Smooth muscle cell of the brain vasculature (primary cell): ENCODE measurements at places on chromosomes 6 and 20.
A peak's percentile ranks its signal among the peaks of the same experiment; 100 is the strongest.

DNA sequence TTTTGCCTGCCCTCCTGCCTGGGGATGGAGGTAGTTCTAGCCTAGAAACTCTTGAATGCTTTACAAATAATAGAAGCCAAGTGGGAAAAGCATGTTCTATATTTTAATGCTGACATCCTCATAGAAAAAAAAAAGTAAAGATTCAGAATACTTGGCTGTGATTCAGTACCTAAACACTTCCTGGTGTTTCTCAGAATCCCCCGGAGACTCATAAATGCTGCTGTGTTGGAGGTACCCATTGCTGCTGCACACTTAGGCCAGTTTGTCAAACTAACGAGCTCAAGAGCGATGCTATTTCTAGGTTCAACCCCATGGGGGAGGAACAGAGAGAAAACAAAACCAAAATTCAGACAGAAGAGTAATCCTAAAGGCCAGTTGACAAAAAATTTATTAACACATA, 38.8 kb upstream of the ZFP64 start:
- DNase-seq: no peak

GRCh38 chr20:23242556-23243180, 107.9 kb upstream of the NXT1 start:
- DNase-seq: no peak

DNA sequence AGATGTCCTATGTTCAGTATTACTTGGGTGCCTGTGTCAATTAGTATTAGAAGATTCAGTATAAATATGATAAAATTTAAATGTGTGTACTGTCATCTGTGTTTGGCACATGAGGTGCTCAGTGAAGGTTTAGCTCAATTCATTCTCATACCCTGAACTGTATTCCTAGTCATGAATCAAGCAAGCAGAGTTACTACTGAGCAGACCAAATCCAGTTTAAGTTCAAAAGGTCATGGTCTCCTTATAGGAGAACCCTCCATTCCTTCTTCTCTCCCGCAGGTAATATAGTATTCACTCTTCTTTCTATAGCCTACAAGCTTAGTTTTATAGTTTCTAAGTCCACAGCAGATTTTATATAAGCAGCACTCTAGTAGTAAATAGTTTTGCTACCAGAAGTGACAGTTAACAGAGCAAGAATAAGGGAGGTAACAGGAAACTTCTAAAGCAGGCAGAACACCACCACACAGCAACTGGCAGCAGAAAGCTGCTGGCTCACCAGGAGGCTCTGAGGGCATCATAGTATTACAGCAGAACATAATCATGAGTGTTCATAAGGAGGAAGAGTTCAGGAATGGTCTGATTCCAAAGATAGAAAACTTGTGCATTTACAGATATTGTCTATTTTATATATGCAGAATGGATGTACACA, 133.2 kb downstream of the SLC16A10 start:
- DNase-seq: no peak

- no peak for DNase-seq
These were observed 302.6 kb upstream of the ARID1B start for GRCh38 chr6:156474507-156475120.

- DNase-seq: peak; percentile 87
These were observed 179.3 kb downstream of the MTHFD1L start for GRCh38 chr6:151044465-151045441.

DNA sequence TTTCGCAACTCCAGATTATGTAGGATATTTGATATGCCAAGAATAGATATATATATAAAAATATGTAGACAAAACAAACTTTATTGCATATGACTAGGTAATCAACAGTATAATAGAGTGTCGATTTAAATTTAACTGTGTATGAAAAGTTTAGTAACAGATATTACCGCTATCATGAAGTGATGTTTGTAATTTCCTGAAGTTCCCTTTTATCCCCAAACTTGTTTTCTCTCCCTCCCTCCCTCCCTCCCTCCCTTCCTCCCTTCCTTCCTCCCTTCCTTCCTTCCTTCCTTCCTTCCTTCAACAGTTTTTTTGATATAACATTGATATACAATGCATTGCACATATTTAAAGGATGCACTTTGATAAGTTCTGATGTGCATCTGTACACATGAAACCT, 15.2 kb downstream of the ADGB start:
- no peak for DNase-seq

DNA sequence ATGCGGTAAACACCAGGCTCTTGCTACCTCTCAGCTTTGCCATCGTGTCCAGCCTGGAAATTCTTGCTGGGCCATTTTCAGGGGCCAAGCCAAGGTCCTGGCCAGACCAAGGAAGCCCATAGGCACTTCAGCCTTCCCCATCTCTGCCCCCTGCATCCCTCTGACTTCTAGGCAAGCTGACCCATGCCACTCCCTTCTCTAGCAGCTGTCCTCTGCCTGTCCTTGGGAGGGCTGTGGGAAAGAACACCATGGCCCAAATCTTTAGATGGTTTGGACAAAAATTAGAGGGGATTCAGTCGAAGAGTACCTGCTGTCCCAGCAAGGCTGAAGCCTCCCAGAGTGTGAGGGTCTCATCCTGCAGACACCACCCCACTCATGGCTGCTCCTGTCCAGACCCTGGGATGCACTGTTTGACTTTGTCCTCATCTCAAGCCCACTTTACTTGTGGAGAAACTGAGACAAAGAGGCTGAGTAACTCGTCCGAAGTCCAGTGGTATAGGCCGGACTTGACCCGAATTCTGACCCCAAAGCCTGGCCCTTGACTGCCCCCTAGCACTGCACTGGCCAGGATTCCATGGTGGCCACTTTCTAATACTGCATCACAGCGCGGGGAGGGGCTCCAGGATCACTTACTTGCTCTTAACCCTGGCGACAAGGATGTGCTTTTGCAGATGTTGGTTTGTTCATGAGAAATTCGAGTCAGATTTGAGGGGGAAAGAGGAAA, 22.4 kb upstream of the STX16 start:
- DNase-seq: no peak

GRCh38 chr6:40183902-40184301, 249.6 kb upstream of the MOCS1 start:
- no peak for DNase-seq

DNA sequence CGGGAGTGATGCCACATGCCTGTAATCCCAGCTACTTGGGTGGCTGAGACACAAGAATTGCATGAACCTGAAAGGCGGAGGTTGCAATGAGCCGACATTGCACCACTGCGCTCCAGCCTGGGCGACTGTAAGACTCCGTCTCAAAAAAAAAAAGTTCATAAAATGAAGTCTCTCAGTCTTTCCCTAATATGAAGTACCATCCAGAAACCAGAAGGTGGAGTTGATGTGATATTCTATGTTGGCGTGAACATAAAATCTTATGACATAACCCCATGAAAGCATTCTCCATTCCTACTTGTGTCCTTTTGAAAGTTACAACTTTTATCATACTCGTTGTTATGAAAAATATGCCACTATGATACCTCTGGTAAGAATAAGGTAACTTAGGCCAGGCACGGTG, 5.7 kb downstream of the SOD2 start:
- no peak for DNase-seq

GRCh38 chr6:144816936-144817335, 531.8 kb downstream of the UTRN start:
- no peak for DNase-seq

- DNase-seq: no peak
These were observed 166.6 kb upstream of the TAB2 start for GRCh38 chr6:149150801-149151398.

GRCh38 chr20:63059684-63060056, 52.9 kb upstream of the BHLHE23 start:
- no peak for DNase-seq

DNA sequence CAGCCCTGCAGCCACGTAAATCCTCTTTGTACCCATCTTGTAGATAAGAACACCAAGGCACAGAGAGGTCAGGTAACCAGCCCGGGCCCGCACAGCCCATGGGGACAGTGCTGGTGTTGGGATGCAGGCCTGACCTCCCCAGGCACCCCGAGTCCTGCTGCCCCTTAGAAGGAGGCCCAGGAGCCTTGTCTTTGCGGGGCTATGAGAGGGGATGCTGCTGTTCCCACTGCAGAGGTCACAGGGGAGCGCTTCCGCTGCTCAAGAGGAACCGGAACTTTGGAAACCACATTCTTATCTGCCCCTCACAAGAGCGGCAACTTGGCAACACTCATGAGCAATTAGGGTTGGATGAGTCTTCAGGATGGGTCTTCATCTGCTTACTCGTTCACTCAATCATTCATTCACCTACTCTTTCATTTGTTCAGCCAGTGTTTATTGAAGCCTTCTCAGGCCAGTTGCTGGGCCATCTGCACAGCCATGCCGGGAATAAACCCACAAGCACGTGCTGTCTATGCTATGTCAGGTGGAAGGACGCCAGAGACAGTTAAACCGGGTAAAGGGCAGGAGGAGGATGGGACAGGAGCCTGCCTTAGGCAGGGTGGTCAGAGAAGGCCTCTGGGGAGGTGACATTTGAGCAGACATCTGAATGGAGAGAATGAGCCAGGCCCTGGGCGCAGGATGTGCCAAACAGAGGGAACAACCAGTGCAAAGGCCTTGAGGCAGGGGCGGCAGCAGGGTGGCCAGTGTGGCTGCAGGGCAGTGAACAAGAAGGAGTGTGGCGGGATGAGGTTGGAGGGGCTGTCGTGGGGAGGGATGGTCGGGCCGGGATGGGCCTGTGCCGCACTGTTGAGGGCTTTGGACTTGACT, 60.8 kb downstream of the RBM38 start:
- no peak for DNase-seq

GRCh38 chr6:35468980-35469750, 964 bp downstream of the RPL10A start:
- DNase-seq: no peak

GRCh38 chr6:52571099-52571755, 5.6 kb downstream of the TRAM2 start:
- DNase-seq: no peak

GRCh38 chr6:113451049-113451448, 406.1 kb upstream of the MARCKS start:
- no peak for DNase-seq
